ENCODE measurements at places on chromosomes 5 and 9.

- DNase-seq = no peak
Measured at GRCh38 chr9:110949081-110949480, 89.2 kb downstream of the LPAR1 start.

GRCh38 chr5:15693933-15694332 is 194.0 kb downstream of the FBXL7 start:
- no peak for DNase-seq

- DNase-seq = no peak
Measured at GRCh38 chr9:113363336-113363735, 13.4 kb downstream of the HDHD3 start.

GRCh38 chr9:88383176-88383575 is 5.1 kb upstream of the SPIN1 start:
- no peak for DNase-seq

DNA sequence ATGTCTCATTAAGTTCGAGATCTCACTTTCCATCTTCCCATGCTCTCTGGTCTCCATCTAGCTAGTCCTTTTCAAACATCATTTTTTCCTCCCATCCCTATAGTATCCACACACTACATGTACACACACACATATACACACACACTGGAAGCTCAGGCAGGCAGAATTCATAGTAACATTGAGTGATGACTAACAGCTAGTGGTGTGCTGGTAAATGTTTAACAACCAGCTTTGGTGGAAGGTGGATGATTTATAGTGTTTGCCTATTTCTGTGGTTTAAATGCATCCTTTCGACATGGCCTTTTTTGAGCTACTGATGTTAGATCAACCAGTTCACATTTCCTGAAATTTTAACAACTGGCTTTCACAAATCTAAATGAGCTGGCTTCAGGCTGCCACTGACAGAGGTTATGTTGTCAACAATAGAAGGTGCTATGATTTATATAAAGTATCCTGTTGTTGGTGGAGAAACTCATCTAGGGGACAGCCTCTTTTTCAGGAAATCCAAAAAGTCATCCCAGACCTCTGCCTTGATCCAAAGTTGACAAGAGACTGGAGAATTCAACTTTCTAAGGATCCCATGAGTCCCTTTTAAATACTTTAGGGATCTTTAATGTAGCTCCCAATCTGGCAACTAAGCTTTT is 117.8 kb downstream of the CCDC192 start:
- DNase-seq = no peak

DNA sequence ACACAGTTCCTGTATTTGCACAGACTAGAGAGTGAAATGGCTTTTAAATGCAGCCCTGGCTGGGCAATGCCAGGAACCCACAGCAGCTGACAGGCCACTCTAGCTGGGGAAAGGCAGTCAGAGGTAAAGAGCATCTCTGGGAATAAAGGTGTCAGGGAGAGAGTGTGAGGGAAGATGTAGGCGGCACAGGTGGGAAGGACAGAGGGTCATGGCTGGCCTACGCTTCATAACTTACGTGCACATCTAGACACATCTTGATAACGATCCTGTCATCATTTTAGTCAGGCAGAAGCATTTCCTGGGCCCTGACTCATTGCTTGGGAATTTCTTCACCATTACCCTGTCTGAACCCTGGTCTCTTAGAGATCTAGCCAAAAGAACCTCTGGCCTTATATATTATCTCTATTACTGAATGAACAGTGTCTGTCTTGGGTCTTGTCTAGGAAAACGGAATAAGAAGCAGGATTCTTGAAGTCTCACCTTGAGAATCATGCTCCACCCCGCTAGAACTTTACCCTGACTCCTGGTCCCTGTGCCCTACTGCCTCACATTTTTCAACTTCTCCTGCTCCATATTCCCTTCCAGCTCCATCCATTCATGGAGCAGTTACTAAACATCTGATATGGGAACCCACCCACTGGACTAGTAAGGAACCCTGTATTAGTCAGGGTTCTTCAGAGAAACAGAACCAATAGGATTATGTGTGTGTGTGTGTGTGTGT is 106.4 kb upstream of the ELL2 start:
- DNase-seq = no peak

DNA sequence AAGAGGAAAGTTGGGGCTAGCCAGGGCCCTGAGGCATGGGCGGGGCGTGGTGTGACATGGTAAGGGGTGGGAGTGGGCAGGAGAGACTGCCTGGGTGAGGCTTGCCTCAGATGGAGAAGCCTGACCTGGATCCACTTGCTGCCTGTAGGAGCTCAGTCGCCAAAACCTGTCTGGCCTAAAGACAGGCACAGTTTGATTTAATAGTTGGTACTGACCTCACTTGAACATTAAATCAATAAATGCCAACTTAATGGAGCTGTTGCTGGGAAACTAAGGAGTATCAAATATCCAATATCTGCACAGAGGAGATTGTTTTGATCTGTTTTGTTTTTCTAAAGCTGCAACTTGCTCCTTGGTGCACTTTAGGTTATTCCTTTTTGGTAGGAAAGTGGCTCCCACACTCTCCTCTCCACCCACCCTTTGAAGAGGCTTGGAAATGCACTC is 86.4 kb downstream of the RCL1 start:
- no peak for DNase-seq

DNA sequence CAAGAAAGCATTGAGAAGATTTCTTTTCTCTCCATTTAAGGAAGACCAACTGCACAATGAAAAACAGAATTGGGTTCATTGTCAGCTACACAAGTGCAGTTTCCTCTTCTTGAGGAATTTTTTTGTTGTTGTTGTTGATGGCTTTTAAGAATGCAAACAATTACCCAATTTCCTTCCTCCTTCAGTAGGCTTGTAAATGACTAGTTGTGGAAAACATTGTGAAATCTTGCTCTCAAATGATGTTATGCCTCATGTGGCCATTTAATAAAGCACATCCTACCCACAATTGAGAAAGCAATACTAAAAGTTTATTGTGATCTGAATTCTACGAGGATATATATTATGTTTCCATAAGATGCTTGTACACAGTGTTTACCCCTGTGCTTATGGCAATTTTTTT is 171.6 kb downstream of the FAM174A start:
- no peak for DNase-seq

DNA sequence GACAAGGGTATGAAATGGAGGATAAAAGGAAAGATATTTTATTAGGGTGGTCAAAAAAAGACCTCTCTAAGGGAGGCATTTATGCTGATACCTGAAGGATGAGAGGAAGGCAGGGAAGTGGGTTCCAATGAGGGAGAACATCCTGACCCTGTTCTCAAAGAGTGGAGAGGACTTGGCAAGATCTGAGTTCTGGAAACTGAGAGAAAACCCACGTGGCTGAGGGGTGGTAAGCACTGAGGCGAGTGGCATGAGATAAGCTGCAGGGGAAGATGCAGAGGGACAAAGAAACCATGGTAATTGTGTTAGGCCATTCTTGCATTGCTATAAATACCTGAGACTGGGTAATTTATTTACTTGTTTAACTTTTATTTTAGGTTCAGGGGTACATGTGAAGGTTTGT is 16.8 kb downstream of the SH3RF2 start:
- no peak for DNase-seq

- no peak for DNase-seq
Measured at GRCh38 chr9:110588296-110588695, 8.8 kb upstream of the SVEP1 start.

GRCh38 chr5:40171971-40172370 is 507.7 kb upstream of the PTGER4 start:
- no peak for DNase-seq

DNA sequence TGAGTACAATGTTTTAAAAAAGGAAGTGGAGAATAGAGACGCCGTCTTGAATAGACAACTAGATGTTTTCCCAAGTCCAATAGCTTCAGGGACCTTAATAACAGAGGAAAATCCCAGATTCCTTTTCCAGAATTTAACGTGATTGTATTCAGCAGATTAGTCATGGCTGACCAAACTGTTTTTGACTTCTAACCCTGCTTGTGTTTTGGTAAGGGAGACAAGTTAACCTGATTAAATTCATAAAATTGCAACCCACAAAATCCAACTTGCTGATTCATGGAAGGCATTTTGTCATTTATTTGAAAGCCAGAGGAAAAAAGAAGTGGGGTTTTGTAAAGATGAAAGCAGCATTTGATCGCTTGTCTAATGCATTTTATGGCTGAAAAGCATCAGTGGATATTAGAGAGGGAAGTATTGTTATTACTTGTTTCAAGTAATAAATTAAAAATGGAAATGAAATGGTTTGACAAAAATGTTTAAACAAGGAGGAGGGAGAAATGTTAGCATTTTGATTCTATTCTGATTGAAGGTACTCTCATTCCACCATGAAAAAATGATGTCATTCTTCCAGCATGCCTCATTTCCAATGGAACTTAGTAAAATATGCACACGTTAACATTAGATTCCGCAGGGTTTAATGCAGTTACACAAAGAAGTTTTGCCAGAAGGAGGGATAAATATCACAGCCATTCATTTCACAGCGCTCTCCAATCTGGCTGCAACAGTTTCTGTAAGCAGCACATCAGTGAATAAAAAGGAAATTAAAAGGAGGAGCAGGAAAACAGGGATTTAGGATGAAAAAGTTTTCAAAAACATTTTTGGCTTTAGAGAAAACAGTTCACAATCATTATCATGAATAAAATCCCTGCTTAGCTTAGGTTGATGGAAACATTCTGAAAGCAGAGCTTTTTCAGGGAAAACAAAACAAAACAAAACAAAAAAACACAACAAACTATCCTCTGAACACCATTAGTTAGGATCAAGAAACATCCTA is 314.7 kb downstream of the PRR16 start:
- DNase-seq = no peak

DNA sequence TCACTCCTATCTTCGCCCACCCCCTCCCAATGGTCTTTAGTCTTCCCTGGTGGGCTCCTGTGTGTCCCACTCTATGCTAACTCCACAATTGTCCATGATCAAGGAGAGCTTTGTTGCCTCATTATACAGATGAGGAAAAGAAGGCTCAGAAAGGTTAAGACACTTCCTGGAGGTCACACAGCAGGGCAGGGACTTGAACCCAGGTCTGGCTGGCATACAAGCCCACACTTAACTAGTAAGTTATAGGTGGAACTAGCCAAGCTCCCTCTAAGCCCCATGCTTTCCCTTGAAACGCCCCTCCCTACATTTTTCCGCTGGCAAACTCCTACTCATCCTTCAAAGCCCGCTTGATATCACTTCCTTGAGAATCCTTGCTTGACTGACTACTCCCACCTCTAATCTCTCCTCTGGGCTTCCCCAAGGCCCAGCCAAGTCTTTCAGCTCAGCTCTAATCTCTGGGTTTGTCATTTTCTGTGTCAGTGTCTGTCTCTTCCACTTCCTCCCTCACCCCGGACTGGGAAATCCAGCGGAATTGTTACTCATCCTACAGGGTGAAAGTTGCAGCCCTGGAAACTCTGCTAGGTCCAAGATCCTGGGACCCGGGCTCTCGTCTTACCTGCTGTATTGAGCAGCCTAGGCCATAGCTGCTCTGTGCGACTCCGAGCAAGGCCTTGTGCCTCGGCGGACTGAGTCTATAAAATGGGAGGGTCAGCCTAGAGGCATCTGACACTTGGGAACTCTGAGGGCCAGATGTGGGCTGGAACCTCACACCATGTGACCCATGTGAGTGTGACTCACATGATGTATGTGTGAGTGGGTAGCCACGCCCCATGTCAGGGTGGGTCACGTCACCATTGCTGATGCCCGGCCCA is 144.5 kb downstream of the GAPVD1 start:
- no peak for DNase-seq

All from activated CD4-positive, alpha-beta T cell treated with anti-CD3 and anti-CD28 coated beads, Interleukin-2, amount 10 ng/mL, durations not matched to agents 7 days and 5 days (primary cell).